Type B pancreatic cell (in vitro differentiated cells): ENCODE measurements at places on chromosomes 13 and 19. TPM values are rescaled to one million over a fixed set of nuclear protein-coding genes. Genes with fewer than 3 reads are reported as not detected.
A peak's percentile ranks its signal among the peaks of the same experiment; 100 is the strongest.

DNA sequence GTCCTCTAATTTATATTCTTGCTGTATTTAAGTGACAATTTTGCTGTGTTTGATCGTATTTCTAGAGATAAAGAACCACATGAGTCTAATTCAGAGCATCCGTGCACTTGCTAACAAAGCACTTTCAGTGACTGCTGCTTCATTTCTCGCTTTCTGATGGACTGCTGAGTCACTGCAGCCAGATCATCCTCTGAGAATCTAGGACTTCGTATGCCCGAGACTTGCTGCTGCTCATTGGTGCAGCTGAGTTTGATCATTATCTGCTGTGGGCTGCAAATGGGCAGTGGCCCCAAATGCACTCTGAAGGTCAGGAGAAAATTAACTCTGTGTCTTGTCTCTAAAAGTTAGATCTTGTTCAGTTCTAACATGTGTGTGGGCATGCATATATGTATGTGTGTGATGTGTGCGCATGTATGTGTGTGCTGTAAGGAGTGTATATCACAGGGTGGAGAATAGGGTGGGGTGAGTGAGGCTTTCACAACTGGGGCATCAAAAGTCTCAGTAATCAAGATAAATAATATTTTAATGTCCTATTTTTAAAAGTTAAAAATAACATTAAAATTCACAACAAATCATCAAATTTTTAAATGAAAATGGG, 342.6 kb downstream of the MTUS2 start:
- DNase-seq = no peak

DNA sequence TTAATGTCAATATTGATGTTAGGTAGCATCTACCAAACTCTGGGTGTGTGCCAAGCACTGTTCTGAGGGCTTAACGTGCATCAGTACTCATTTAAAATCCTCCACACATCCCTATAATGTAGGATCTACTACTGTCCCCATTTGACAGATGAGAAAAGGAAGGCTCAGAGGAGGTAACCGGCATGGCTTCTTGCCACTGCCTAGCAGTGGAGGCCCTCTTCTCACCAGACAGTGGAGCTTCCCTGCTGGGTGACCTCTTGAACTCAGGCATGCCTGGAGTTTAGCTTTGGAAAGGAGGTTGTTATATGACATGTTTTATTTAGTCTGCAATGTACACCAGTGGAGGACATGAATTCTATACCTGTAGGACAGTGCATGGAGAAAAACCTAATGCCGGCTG, 2.1 kb downstream of the SPATA13 start:
- no peak for DNase-seq

GRCh38 chr19:30762651-30763050, 390.5 kb downstream of the ZNF536 start:
- no peak for DNase-seq

- peak; percentile 61 for DNase-seq
Measured at GRCh38 chr13:111663953-111664421, 343.5 kb downstream of the TEX29 start.

- DNase-seq = no peak
Measured at GRCh38 chr19:13974073-13974472, 21.8 kb downstream of the DCAF15 start.

SLAIN1 gene
- 22.4 and 27.7 TPM in 2 replicates for total RNA-seq

DNA sequence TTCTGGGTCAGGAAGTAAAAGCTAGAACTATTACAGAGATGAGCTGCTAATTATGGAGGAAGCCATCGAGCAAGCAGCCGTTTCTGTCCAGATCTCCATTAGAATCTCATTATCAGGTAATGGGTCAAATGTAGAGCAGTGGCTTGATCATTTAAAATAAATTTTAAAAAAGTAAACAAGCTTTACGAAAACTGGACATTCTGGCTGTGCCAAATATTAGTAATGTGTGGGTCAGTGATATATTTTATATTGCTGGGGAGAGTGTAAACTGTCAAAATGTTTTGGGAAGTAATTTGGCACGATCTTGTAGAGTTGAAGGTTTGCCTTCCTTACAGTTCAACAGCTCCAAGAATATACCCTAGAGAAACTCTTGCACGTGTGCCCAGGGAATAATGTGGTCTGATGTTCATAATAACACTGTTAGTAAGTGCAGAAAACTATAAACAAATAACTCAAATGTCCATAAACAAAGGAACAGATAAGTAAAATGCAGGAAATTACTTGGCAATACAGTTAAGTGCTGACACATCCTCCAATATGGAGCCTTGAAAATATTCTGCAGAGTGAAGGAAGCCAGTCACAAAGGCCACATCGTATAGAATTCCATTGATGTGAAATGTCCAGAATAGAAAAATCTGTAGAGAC, 127.2 kb upstream of the UBL3 start:
- DNase-seq = no peak
